SW 1271 (cell line): ENCODE measurements at places on chromosomes 13 and 19.

DNA sequence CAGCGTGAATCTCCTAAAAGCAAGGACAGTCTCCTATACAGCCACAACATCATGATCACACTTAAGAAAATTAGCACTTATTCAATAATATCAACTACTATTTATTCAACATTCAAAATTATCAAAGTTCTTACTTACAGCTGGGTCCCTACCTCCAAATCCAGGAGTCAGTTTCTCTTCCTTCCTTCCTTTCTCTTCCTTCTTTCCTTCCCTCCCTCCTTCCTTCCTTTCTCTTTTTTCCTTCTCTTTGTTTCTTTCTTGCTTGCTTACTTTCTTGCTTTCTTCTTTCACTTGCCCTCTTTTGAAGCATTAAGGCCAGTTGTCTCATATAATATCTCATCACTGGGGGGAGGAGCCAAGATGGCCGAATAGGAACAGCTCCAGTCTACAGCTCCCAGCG, 107.6 kb downstream of the DCT start:
- DNase-seq, result no peak

DNA sequence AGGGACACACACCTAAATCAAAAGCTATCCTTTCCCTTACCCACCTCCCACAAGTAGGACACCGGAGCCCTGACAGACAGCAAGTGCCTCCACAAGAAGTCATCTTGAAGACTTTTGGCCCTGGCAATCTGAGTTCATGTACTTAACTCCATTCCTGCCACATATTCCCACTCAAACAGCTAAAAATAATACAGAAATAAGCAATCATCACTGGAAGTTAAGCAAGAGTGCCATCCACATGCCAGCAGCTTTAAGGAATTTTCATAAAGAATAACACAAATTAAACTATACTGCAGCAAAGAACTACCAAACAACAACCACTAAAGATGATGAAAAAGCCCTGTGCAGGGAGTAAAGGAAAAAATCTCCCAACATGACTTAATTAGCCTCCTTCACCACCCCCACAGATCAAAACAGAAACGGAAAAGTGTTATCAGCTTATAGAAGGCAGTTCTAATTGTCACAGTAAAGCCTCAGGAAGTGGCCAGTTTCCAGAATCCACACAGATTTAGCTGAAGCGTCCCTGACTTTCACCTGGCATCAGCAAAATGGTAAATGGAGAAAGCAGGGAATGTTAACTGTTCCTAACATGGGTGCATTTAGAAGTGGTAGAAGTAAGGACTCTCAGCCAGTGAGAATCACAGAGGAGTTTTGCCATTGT, 343.9 kb downstream of the TBC1D4 start:
- DNase-seq, result no peak

- no peak for DNase-seq
Observed at GRCh38 chr13:71096421-71096820, 770.6 kb downstream of the DACH1 start.

- DNase-seq, result peak; percentile 77
Observed at GRCh38 chr13:78137404-78138142, 218.9 kb upstream of the EDNRB start.

DNA sequence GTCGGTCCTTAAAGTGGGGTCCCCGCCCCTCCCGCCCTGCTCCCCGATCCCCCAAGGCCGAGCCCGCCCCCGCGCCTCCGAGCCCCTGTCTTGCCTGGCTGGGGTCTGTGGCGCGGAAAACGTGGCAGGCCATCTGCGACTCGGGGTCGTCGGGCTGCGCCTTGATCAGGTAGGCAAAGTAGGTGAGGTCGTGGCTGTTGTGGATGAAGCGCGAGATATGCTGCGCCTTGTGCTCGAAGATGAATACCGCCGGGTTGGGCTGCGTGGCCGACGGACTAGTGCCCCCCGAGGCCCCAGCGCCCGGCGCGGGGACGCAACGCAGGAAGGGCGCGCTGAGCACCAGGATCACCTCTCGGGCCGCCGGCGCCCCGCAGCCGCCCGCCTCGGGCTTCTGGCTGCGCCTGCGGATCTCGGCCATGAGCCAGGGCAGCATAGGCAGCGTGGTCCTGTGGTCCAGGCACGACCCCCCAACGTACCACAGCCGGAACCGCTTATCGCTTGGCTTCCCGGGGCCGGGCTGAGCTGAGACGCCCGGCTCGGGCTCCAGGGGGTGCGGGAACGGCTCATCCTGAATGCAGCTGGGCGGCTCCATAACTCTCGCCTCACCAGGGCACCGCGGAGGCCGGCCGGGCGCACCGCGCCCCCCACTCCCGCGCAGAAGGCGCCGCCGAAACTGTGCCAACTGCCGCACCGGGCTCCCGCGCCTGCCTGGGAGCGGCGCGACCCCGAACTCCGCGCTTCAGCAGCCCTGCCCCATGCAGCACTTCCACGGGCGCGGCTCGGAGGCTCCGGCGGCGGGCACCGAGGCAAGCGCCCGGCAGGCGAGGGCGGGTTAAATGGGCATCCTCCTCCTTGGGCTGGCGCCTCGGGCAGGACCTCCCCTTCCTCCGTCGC, 546 bp downstream of the TBC1D4 start:
- no peak for DNase-seq

- no peak for DNase-seq
Observed at GRCh38 chr13:30830638-30830965, 75.5 kb upstream of the MEDAG start.

DNA sequence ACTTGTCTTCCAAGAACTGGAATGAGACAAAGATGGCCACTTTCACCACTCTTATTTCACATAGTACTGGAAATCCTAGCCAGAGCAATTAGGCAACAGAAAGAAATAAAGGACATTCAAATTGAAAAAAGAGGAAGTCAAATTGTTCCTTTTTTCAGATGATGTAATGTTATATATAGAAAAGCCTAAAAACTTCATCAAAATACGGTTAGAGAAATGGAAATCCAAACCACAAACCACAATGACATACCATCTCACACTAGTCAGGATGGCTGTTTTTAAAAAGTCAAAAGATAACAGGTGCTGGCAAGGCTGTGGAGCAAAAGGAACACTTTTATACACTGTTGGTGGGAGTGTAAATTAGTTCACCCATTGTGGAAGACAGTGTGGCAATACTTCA, 113.3 kb upstream of the SPRY2 start:
- DNase-seq, result no peak

- DNase-seq, result no peak
Observed at GRCh38 chr19:12984683-12985048, 10.6 kb upstream of the NFIX start.

DNA sequence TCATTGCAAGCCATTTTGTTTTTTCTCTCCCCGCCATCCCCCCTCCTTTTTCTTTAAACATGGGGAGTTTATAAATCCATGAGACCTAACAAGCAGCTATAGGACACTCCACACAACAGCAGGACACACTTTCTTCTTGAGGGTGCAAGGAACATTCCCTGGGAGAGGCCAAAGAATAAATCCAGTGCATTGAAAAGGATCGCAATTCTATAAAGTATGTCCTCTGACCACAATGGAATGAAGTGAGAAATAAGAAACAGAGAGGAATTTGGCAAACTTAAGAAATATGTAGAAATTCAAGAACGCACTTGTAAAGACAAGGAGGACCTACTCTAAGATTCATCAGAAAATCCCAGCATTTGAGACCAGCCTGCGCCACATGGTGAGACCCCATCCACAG, 11.9 kb downstream of the KLF2 start:
- no peak for DNase-seq

DNA sequence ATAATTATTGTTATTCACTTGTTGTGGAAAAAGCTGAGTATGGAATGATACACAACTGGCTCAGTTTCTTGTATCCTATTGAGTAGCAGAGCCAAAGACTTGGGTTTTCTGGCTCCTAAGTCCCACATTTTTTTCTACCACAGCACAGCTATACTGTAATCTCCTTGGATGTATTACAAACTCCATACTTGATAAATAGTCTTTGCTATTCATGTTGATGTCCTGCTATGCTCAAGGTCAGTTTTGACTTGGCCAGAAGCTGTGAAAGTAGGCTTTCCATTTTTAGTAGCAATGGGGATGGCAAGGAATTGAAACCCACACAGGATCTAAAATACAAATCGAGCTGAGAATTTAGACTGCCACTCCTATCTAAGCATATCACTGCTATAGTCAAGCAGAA, 79.1 kb downstream of the B3GLCT start:
- DNase-seq, result no peak

- no peak for DNase-seq
Observed at GRCh38 chr13:82224806-82225205, 1657.5 kb downstream of the SLITRK1 start.

DNA sequence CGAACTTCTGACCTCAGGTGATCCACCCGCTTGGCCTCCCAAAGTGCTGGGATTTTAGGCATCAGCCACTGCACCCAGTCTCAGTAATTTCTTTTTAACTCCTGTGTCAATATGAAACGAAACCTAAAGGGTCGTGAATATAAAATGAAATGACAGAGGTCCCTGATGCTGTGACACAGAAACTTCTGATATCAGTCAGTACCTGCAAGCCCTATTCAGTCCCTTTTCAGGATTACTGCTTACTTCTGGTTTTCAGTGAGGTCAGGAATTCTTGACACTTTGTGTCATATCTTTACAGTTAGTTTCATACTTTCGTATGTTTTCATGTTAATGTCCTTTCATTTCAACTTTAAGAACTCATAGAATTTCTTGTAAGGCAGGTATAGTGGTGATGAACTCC, 58.7 kb downstream of the RNF17 start:
- no peak for DNase-seq

- DNase-seq, result no peak
Observed at GRCh38 chr19:14146789-14147216, 10.4 kb upstream of the ASF1B start.

- no peak for DNase-seq
Observed at GRCh38 chr19:1309977-1310852, 24.5 kb downstream of the EFNA2 start.

DNA sequence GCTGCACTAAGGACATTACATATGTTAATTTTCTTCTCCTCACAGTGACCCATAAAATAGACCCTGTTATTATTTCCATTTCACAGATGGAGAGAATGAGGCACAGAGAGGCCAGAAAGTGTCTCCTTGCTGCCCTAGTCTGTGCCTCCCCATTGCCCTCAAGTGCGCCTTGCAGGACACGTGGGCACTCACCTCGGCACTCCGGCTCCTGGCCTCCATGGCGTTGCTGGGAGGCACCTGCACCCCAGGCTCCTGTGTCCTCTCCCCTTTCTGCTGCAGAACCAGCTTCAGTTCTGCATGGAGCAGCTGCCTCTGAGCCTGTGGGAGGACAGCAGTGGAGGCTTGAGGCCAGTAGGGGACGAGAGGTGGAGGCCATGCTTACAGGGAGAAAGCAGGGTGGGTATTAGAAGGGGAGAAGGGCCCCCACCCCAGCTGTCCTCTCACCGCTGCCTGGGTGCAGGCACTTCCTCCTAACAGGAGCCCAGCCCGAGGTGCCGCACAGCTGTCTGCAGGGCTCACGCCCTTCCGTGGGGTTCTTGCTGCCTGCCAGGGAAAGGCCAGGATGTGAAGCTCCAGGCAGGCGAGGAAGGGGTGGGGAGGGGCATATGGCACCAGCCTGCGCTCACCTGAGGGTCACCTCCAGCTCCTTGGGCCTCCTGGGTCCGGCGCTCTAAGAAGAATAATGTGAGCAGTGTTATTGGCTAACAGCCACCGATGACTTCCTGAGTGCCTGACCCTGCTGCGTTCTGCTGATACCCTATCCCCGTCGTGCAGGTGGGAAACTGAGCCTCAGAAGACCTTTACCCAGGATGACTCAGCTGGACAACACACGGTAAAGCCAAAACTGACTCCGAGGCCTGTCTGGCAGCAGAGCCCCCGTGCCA, 5.2 kb downstream of the PRX start:
- DNase-seq, result no peak

DNA sequence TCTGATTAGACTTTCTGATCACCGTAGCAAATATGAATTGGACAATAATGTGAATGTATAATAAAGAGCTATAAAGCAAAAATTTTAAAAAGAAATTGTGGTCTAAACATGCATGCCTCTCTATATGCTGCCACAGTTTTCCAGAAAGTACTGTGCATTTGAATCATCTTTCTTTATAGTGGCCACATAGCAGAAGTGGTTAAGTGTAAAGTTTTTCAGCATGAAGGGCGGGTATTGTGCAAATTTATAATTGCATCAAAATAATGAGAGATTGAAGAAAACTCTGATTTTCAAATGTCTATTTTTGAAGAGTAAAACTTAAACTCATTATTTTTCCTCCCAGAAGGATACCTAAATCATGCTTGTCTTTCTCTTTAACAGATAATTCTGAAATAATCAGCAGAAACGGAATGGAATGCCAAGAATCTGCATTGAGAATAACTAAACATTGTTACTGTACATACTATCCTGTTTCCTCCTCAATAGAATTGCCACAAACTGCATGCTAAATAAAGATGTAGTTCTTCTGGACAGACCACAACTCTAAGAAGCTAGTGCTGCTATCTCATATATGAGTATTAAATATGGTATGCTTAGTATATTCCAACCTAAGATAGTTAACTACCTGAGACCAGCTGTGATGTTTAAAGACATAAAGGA, 42.9 kb upstream of the RAP2A start:
- no peak for DNase-seq

GRCh38 chr13:34748596-34748995, 193.5 kb upstream of the NBEA start:
- no peak for DNase-seq

DNA sequence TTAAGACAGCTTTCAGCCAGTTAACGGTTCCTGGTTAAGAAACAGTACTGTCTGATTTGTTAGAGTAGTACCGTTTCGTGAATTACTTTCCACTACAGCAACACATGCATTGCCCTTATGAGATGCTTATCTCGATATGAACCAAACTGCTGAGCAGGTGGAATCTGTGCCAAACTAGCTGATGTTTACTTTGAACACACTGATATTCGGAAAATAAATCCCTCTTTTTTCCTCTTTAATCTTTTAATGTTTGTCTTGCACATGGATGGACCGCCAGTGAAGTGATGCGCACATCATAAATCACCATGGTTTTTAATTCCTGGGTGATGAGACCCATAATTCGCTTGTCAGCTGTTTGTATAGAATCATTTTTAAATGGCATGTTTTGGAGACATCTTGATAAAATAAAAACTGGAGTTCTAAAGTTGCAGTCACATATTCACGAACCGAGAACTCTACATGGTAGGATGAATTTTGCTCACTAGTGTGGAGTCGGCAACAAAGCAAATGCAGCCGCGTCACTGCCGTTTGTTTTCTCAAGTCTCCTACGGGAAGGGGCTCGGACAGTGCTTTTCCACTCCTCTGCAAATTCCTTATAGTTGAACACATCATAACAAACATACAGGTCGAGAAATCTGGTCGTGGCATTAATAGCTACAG, 1.1 kb downstream of the GJA3 start:
- DNase-seq, result no peak

- DNase-seq, result no peak
Observed at GRCh38 chr19:31226151-31226935, 122.9 kb downstream of the TSHZ3 start.
